HuH-7 (cell line): ENCODE measurements at places on chromosomes 16 and 17.

DNA sequence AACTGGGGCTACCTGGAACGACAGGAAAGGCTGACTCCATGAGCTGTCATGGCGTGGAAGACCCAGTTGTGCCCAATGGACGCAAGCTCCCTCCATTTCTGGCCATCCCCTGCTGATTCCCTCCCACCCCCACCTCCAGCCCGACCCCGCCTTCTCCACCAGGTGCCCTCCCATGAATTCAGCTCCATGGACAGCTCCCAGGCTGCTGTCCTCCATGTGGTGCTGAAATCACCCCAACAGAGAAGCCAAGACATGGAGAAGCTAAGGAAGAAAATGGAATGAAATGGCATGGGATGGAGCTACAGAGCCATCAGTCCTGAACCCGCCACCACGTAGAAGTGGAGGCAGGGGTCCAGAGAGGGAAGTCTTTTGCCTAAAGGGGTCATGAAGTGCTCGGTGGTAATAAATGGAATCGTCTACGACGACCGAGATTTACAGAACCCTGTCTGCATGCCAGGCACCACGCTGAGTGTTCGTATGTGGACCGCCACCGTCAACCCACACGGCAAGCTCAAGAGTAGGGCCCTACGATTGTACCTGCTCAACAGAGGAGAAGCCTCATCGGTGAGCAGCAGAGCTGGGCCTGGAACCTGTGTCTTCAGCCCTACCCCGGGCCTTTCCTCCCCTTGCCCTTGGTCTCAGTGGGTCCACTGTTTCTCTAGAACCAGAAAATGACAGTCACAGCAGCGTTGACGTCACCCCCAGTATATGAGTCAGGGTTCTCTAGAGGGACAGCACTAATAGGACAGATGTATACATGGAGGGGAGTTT, 9.3 kb upstream of the ZC3H18 start:
- peak; percentile 81 for DNase-seq

DNA sequence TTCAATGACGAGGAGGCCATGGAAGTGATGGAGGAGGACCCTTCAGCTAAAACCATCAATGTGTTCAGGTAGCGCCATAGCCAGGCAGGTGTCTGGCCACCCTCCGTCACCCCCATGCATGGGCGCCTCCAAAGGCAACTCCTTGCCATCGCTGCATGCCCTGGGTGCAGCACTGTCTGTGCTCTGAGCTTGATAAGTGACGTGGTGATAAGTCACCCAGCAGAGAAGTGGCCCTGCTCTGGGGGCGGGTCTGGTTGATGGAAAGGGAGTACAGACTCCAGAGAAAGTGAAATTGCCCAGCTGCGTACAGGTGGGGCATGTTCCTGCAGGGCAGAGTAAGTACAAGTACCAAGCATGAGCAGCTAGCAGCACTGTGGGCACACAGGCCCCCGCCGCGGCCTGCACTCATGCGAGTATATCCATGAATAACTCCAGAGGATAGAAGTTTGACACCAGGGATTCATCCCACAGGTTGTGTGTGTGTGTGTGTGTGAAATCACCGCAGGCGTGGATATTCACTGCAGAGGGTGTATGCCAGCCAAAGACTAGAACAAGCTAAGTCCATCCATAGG, 13.1 kb downstream of the DNAI2 start:
- no peak for DNase-seq

GRCh38 chr17:47992216-47992615, 21.3 kb downstream of the CDK5RAP3 start:
- no peak for DNase-seq

DNA sequence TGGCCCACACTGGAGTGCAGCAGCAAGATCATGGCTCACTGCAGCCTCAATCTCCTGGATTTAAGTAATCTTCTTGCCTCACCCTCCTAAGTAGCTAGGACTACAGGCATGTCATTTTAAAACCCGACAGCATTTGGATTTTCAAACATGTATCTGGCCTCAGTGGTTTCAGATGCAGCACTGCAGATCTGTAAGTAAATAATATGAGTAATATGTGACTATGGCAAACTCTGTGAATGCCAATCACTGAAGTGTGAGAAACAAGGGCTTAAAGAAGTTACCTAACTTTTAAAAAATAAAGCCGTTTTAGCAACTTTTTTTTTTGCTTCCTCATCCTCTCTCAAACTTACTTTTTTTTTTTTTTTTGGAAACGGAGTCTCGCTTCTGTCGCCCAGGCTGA, 11.9 kb downstream of the CEP20 start:
- no peak for DNase-seq

- DNase-seq = no peak
Measured at GRCh38 chr16:5005916-5006315, 27.8 kb downstream of the NAGPA start.

GRCh38 chr16:57235128-57236021, 9.7 kb upstream of the ARL2BP start:
- DNase-seq = no peak

DNA sequence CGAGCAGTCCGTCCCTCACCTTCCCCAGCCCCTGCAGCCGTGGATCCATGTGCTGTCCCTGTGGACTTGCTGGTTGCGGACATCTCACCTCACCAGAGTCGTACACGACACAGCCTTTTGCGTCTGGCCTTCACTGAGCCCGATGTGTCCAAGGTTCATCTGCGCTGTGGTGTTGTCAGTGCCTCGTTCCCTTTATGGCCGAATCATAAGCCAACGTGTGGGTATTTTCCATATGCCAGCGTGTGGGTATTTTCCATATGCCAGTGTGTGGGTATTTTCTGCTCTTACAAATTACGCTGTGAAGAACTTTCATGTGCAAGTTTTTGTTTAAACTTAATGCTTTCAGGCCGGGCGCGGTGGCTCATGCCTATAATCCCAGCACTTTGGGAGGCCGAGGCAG, 31.6 kb downstream of the TBCD start:
- DNase-seq = no peak

DNA sequence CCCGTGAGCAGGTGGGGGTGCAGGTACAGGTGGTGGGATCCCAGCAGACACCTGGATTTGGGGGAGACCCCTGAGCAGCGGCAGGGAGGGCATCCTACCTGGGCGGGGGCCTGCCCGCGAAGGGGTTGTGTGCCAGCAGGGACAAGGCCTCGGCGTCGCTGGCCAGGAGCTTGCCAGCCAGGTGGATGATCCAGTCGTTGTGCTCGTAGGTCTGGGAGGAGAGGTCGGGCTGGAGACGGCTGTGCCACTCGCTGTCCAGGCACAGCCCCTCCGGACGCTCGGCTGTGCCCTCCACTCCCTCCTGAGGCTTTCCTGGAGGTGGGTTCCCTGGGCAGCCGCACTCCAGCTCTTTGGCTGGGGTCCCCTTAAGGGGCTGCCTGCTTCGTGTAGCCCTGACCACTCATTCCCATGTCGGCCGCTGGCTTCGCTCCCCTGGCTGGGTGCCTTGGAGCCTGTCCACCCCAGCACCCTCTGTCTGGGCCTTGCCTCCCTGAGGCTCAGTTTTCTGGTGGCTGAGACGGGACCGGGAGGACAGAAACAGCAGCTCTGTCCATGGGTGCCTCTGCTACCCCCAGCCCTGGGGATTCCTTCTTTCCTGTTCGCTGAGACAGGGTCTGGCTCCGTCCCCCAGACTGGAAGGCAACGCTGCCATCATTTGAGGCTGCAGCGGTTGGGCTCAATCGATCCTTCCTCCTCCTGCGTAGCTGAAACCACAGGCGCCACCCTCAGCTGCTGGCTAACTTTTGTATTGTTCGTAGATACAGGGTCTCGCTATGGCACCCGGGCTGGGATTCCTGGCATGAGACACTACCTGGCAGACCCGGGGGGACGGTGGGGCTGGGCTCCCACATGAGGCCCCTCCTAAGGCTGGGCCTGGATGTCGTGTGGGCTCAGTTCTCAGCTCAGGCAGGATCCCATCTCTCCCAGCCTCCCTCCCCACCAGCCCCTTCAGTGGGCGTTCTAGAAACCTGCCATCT, 68.6 kb upstream of the GNG13 start:
- no peak for DNase-seq
